Skin of body (tissue), 3 donors: ENCODE measurements at places on chromosomes 4 and X.

GRCh38 chrX:23333842-23334520, 668 bp upstream of the PTCHD1 start:
- no peak for DNase-seq

DNA sequence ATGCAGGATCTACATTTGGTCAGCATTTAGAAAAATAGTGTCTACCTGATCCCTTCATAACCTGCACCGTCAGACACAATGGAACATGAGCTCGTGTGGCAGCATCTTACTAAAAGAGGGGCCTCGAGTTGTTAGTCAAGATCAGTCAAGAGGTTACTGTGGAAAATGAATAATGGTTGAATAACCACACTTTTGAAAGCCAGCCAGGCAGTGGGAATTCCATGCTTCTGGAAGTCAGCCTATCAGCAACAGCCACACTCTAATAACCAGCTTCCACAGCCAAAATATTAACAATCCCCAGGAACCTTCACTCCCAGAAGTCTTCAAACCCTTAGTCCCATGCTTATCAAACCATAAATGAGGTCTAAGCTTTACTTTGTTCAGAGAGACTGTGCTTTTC, 234.3 kb downstream of the HS3ST1 start:
- no peak for DNase-seq

DNA sequence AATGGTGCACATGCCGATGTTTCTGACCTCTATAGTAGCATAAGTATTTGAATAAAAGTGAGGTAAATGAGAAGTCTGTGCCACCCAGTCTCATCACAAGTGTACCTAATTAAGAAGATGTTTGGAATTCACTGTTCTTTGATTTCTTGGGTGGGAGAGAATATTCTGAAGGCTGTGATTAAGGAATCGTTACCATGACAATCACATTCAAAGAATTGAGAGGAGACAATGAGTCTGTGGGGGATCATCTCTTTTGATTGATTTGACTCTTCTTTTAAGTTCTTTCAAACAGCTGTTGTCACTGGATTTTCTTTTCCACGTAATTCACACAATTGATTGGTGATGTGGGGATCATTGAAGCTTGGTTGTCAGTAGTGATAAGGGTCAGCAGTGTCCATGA, 18.1 kb downstream of the FHL1 start:
- no peak for DNase-seq

GRCh38 chr4:145779319-145779801, 99.4 kb downstream of the C4orf51 start:
- no peak for DNase-seq

GRCh38 chrX:135410861-135411627, 10.7 kb upstream of the SMIM10L2A start:
- DNase-seq: no peak

DNA sequence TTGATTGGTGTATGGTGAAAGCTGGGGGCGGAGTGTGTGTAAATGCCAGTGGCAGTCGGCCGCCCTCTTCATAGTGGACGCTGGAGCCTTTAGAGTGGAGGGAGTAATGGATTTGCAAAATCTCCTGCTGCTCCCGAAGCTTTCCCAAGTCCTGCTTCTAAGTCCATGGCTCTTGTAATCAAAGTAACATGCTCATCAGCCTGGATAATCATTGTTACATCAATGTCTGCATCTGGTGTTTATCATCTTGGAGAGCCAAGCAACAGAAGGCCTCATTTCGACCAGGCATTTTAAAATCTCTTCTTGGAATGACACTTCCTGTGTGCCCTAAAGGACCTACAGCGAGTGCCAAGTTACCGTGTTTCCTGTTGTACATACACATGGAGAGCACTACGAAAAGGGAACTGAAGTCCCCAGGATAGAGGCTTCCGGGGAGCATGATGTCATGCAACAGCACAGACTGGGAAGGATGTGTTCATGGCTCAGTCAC, 32.2 kb downstream of the UNC5C start:
- peak; percentile 55 for DNase-seq

GRCh38 chrX:145630081-145630480, 187.5 kb upstream of the SLITRK2 start:
- DNase-seq: no peak

- no peak for DNase-seq
These were observed 532.8 kb downstream of the KCNIP4 start for GRCh38 chr4:21415728-21416127.

DNA sequence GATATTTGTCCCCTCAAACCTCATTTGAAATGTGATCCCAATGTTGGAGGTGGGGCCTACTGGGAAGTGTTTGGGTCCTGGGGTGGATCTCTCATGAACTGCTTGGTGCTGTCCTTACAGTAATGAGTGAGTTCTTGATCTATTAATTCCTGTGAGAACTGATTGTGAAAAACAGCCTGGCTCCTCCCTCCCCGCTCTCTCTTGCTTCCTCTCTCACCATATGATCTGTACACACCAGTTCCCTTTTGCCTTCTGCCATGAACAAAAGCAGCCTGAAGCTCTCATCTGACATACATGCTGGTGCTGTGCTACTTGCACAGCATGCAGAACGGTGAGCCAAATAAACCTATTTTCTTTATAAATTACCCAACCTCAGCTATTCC, 11.2 kb upstream of the YIPF7 start:
- DNase-seq: no peak

DNA sequence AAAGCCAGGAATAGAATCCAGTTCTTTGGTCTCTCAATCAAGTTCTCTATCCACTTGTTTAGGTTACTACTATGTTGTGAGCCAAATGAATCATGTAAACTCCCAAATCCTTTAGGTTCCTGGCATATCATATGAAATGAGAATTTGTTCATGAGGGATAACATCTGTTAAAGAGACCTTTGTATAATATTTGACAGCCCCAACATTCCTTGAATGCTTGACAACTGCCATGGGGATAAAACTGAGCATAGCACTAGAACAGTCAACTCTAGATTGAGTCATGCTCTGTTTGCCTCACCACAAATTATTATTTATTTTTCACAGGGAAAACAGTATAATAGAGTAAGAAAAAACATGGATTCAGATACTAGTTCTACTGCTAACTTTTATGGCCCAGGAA, 93.3 kb downstream of the NAA11 start:
- no peak for DNase-seq

DNA sequence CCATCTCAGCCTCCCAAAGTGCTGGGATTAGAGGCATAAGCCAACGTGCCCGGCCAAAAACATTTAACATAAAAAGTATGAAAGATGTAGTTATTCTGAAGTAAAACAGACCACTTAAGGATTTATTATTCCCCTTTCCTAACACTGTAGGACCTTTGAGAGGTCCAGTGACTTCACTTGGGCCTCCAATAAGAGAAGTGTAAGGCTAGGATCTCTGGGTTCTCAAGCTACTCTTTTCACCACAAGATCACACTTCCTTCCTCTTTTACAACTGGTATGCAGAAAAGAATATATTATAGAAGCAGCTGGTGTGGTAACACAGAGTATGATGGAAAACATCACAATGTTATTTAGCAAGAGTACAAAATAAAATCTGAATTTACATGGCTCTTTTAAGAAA, 30.2 kb upstream of the CCNG2 start:
- no peak for DNase-seq

DNA sequence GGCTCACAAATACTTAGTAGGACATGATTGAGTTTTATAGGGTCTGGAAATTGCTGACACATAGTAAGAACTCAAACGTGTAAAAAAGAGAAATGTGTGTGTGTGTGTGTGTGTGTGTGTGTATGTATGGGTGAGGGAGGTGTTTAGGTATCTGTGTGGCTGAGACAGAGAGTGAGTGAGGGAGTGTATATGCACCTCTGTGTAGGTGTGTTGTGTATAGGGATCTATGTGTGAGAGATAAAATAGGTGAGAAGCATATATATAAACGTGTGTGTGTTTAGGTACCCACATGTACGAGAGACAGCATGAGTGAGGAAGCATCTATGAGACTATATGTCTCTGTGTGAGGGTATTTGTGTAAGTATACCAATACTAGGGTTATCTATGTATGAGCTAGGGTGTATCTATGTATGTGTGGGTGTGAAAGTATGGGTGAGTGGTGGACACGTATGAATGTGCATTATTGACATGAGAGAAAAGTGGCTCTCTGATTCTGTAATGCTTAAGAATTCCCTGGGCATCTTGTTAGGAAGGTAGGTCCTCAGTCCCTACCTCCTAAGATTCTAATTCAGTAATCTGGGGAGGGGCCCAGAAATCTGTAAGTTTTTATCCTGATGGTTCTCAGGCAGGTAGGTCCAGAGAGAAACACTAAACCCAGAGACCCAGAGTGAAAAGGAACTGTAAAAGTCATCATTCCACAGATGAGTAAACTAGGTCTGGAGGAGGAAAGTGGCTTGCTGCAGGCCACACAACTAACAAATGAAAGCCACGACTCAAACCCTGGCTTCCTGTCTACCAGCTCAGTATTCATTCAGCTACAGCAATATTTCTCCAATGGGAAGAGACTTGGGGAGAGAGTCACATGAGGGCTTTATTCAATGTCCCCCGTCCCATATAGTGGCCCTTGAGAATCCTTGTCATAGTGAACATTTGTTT, 237.0 kb downstream of the IDS start:
- no peak for DNase-seq

- no peak for DNase-seq
These were observed 26.7 kb downstream of the PNMA6E start for GRCh38 chrX:153374426-153374825.

DNA sequence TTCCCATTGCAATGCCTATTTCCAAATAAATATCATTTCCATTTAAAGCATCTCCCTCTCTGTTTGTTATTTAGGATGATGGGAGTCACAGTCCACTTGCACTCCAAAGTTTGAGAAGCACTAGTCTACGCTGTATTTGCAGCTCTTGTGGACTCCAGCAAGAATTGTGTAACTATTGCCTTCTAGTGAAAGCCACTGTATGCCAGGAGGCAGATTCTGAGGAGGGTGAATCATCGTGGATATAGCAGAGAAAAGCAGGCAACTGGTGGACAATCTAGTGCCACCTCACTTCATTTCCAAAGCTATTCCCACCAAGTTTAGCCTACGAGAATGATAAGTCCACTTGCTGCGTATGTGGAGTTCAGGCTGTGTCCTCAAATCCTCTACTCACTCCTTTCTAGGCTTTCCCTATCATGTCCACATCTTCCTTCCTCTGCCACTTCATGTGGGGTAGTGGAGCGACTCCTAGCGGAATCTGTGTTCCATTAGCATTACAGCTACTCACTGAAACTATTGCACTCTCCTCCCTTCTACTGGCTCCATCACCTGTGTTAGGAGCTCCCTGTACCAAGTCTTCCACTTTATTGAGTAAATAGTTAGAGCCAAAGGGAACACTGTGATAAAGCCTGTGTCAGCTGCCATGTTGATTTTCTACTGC, 501.8 kb upstream of the GALNT7 start:
- no peak for DNase-seq

DNA sequence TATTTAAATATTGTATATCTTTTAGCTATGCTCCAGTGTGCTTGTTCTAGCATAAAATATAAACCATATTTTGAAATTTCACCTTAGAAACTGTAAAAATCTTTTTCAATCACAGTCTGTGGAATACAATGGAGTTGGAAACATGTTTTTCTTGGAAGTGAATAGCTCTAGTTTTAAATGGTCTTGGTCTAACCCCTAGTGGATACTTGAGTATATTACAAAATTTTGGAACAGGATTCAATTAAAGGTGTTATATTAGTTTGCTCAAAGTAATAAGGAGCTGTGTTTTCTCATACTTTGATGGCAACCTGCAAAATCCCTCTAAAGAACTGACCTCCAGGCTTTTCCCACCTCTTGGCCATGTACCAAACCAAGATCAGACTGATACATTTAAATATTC, 48.2 kb downstream of the STK26 start:
- no peak for DNase-seq

DNA sequence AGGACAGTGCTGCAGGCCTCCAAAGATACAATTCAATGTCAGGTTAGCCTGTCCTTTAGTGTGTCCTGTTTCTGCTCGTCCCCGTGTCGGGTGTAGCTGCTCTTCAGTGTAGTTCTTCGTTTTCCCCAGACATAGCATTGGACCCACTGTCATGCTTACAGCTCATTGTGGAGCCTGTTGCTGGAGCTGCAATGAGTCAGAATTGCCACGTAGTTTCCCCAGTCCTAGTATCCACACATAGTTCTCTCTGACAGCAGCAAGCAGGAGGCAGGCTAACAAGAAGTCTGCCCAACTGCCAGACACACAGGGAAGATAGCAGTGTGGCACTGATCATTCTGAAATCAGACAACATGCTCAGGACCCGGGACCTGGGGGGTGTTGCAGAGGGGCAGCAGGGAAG, 49.2 kb downstream of the MOSPD2 start:
- no peak for DNase-seq

DNA sequence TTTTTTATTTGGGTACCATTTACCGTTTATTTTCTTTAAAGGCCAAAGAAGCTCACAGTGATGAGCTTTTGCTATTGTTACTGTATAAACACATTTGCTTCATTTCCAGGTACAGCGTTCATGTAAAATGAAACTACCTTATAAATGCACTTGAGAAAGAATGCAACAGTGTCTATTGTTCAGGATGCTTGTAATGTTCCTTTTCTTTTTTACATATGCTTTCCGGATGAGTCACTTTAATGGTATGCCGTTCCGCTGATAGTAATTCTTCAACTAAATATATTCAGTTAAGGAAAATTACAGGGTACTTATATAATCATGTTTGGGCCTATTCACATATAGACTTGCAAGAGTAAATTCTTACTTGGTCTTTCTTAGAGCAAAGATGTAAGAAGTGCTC, 354.9 kb downstream of the RPA4 start:
- no peak for DNase-seq

- DNase-seq: peak; percentile 28
These were observed 97.1 kb downstream of the MRPL1 start for GRCh38 chr4:77959566-77960338.

GRCh38 chrX:101430457-101431078, 22.5 kb downstream of the HNRNPH2 start:
- no peak for DNase-seq

- DNase-seq: no peak
These were observed 56.5 kb upstream of the ARX start for GRCh38 chrX:25072247-25072646.

DNA sequence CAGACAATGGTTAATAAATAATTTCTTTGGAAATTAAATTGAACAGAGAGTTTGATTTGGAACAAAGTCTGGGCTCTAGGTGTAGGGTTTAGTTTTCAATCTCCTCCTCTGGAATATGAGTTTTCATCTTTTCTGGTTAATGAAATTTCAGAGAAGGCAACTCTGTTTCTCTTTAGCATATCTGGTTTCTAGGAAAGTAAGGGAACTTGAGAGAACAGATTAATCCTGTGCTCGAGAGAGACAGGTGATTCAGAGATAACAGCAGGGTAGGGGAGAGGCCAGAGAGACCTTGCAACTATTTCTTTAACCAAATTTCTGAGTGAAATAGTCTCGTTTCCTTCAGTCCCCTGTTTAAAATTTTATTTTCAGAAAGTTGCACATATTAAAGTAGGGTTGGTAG, 275.4 kb downstream of the GALNTL6 start:
- no peak for DNase-seq

- DNase-seq: no peak
These were observed 21.2 kb downstream of the SMAD1 start for GRCh38 chr4:145502809-145503208.

- peak; percentile 66 for DNase-seq
These were observed 77.2 kb upstream of the DHRSX start for GRCh38 chrX:2577844-2578466.

GRCh38 chrX:150212672-150213480, 150.2 kb upstream of the MAMLD1 start:
- peak; percentile 55 for DNase-seq
